Activated naive CD8-positive, alpha-beta T cell treated with anti-CD3 and anti-CD28 coated beads, Interleukin-2, amount 50 U/mL, for 24 hours (primary cell): ENCODE measurements at places on chromosomes 6 and 20.
A peak's percentile ranks its signal among the peaks of the same experiment; 100 is the strongest.

DNA sequence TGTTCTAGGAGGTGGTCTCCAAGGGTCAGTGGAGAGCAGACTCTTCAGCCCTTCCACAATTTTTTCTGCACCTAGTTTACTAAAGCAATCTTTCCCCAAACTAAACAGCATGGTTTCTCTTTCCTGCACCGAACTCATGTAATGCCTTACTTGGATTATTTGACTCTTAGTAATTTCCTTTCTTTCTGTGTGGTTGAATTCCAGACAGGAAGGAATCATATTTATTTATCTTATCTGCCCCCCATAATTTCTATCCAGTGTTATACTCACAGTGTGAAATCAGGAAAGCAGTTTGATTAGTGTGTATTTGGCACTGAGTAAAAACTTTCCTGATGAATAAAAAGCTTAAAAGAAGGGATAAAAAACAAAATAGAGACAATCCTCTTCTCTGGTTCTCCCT is 140.3 kb upstream of the STMND1 start:
- DNase-seq = no peak

DNA sequence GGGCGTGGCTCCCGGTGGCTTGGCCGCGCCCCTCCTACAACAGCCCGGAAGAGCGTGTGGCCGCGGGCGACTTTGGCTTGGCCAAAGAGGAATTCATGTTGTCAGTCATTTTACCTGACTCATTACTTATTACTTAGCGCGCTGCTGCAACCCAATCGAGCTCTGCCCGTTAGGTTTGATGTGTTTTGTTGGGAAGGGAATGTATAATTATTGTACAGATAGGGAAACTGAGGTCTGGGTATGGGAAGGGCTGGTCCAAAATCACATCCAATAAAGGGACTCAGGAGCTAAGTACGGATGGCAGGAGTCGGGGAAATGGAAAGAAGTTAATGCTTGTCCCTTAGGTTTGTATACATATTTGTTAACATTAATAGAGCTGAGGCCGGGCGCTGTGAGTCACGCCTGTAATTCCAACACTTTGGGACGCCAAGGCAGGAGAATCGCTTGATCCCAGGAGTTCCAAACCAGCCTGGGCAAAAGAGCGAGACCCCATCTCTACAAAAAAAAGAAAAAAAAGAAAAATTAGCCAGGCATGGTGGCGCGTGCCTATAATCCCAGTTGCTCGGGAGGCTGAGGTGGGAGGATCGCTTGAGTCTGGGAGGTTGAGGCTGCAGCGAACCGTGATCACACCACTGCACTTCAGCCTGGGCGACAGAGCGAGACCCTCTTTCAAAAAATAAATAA is 639 bp upstream of the ZNF335 start:
- DNase-seq = no peak

DNA sequence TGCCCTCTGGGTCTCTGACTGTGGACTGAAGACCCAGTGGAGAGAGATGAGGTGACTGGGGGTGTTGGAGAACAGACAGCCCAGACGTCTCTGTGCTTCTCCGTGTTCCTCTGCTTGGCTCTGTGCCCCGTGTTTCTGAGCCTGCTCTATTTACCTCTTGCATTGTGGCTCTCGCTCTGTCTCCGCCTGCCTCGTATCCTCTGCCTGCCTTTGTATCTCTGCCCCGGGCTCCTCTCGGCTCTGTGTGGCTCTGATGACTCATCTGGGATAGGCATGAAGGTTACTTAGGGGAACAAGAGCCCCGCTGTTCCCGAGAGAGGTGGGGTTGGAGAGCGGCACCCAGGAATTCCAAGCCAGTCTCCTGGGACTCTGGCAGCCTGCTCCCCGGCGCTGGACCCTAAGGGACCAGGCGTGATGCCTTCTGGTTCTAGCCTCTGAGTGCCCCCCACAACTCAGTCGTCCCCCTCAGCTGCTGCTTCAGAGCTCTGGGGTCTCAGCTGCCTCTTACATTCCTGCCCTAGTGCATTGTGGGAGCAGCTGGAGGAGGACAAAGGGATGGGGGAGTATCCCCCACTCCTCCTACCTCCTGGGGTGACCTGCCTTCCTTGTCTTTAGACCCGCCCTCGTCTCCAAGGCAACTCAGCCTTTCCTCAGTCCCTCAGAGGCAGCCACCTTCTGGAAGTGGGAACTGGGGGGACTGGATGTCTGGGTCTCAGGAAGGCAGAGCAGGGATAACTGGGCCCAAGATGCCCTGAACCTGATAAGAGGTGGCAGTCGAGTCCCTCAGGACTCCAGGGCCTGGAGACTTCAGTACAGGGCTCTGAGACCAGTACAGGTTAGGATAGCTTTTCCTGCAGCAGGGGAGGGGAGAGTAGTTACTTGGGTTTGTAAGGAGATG is 1.9 kb downstream of the DDR1 start:
- DNase-seq = peak; percentile 13

GRCh38 chr6:142647449-142648035 is 297.4 kb downstream of the HIVEP2 start:
- DNase-seq = no peak

GRCh38 chr20:51389543-51390264 is 152.8 kb downstream of the NFATC2 start:
- DNase-seq = no peak

GRCh38 chr20:50305636-50306477 is 115.2 kb downstream of the CEBPB start:
- no peak for DNase-seq

DNA sequence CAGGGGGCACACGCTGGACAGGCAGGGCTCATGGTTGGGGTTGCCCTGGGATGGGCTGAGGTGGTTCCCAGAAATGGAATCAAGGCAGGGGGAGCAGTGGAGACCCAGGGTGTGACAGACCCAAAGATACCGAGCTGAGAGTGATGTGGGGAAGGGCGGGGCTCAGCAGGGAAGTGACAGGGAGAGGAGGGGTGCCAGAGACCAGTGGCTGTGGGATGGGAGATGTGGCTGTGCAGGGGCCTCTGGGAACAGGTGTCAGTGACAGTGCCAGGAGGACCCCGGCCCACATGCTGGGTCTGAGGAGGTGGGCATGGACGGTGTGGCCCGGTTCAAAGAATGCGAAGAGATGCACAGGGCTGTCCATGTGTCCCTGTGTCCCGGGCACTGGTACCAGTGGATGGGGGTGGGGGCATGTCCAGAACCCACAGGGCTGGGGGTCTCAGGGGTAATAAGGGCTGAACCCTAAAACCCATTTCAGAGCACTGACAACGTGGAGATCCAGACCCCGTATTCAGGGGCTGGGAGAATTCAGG is 1.0 kb downstream of the CABLES2 start:
- DNase-seq = no peak

DNA sequence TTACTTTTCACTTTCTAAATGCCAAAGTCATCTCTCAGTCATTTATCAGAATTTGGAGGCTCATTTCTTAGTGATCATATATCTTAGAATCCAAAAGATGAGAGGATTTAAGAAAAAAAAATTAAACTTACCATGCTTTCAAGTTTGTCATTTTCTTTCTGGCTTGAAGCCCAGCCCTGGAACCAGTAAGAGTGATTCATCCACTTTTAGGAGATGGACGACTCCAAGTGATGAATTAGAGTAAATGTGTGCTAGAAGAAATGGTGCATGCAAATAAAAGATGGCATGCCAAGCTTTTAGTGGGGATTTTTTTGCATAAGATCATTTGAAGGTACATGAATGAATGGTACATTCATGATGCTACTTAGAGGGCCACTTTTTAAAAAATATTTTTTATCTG is 20.1 kb downstream of the PLCB1 start:
- DNase-seq = no peak

DNA sequence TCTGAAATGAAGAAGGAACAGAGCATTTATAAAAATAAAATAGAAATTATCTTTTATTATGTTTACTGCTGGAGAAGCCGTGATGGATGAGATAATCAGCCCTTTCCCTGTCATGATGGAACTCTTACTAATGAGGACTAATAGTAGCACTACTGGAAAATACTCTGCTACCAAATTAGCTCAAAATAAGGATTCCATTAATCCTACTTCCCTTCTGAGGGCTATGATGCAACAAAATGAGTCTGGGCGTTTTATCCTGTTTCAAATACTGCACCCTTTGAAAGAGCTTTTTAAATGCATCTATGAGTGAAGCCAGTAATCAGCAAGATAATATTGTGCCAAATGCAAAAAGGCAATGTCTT is 59.3 kb upstream of the CARMIL1 start:
- DNase-seq = no peak

DNA sequence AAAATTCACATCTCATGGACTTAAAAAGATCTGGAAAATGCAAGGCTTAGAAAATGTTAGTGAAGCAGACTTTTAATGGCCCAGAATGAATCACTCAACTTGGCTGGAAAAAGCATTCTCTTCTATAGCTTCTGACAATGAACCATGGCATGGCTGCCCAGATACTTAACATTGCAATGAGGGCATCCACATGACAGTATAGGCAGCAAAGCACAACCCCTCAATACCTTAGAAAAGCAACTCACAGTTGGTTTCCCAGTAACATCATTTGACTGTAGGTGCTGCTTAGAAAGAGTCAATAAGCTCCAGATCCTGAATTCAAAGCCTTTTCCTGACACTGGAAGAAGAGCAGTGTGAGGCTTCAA is 155.8 kb downstream of the EYA4 start:
- no peak for DNase-seq

GRCh38 chr6:7813704-7814103 is 87.8 kb downstream of the BMP6 start:
- DNase-seq = no peak

- DNase-seq = no peak
These were observed 67.9 kb upstream of the SNX9 start for GRCh38 chr6:157755032-157755745.

GRCh38 chr6:170279426-170279825 is 11.5 kb downstream of the DLL1 start:
- DNase-seq = no peak

DNA sequence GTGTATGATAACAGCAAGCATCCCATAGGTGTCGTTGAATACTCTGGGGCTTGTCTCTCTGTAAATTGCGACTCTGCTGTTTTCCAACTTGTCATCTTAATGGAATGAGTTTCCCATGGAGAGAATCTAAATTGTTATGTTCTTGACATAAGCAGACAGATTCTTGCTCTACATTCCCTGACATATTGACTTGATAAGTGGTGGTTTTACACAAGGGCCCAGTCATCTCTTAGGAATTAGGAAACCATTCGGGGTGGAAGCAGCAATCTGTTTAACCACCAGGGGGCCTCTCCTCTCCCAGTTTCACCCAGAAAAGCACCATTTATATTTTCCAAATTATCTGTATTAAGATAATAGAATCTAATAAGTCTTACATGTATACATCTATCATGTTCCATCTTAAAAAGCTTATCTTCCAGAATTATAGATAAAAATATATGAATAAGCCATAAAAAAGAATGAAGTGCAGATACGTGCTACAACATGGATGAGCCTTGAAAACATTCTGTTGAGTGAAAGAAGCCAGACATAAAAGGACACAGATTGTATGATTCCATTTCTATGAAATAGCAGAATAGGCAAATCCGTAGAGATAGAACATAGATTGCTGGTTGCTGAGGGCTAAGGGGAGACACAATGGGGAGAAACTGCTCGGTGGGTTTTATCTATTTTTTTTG is 23.1 kb upstream of the MROH8 start:
- DNase-seq = no peak

GRCh38 chr6:105553171-105553570 is 150.3 kb upstream of the PREP start:
- no peak for DNase-seq

DNA sequence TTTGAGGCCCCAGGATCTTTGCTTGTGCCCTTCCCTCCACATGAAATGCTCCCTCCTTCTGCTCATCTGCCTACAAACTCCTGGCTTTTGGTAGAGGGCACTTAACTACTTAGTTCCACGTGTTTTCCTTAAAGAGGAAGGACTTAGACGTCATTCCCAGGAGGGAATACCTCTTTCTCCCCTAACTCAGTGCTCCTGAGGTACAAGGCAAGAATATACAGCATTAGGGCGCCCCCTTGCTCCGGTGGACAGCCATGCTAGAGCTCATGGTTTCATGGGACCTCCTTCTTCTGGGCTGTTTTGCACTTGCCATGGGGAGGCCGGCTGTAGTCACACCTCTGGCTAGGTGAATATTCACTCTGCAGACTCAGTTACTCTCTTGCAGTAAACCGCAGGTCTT is 93.8 kb upstream of the LY86 start:
- peak; percentile 55 for DNase-seq

- DNase-seq = no peak
These were observed 237.8 kb downstream of the TBX18 start for GRCh38 chr6:84526631-84527030.

GRCh38 chr6:48111143-48111506 is at the start of gene PTCHD4:
Gene PTCHD4, minus strand, starts transcription at chr6:48111197. Its CDS starts 42,240 bp downstream, at chr6:48068957.
- no peak for DNase-seq

GRCh38 chr6:160998217-160998616 is 6.6 kb downstream of the MAP3K4 start:
- no peak for DNase-seq

DNA sequence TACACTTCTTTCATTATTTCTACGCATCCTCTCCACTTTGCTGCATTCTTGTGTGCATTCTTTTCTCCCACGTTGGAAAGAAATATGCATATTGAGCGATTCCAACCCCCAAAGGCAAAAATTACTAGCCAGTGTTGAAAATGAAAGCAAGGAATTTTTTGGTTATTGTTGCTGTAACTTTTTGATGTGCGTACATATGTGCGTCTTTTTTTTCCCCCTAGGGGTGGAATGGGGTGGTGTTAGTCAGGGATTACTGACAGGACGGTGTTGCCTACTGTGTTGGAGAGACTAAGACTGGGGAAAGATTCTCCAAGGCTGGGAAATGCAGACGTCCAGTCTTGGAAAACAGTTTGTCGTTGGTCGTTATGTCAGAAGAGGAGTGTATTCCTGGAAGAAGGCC is 44.2 kb upstream of the ESR1 start:
- no peak for DNase-seq

DNA sequence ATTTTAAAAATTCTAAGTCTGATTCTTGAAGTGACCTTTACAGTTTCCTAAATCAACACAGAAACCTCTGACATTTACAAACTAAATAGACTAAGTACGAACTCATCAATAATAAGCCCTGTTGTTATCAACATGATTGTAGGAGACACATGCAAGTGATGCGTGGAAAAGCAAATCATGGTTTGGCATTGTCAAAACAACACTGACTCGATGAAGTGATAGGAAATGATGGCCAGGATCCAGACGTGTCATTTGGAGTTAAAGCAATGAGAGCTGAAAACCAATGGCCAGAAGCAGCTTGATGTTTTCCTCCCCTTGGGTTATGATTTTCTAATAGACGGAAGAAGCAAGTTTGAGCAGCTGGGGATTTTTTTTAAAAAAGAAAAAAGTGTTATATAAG is 117.4 kb upstream of the FAM184A start:
- DNase-seq = no peak
